Activated CD8-positive, alpha-beta T cell treated with anti-CD3 and anti-CD28 coated beads, Interleukin-2, amount 10 ng/mL, durations not matched to agents 7 days and 5 days (primary cell): ENCODE measurements at places on chromosomes 12 and 14.

DNA sequence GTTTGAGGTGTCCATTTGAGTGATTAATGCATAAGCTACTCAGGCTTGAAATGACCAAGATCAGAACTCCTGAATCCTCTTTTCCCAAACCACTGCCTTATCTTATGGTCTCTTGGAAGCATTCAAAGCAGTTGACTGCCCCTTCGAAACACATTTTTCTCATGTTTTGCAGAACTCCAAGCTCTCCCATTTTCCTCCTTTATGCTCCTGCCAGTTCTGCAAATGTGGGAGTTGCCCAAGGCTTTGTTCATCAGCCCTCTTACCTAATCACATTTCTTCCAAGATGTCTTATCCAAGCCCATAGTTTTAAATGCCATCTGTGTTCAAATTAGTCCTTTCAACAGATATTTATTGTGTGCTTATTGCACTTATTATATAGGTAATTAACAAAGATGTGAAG is 1.8 kb upstream of the DNAAF2 start:
- no peak for DNase-seq

DNA sequence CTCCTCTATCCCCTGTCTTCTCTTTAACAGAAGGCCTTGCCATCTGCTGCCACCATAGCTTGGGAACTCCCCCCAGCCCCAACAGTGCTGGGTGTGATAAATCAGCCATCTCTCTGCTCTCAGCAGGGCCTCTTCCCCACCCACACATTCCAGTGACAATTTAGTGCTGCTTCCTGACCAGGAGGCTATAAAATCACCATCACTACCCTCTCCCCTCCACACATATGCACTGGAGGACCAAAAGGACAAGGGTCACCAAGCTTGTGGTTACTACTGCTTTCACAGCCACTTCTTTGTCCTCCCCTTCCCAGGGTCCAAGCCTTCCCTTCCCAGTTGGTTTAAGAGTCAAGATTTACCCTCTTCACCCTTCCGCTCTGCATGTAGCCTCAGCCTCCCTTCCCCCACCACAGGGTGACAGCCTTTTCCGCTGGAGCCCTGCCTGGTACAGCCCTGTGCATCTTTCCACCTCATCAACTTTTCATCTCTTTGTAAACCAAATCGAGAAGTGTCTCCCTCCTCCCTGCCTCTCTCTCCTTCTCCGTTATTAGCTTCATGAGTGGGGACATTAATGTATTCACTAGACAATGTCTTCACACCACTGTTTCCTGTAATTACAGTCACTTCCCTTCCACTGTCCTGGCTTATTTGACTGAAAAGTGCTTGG is 9.4 kb downstream of the PSMB5 start:
- DNase-seq = no peak

DNA sequence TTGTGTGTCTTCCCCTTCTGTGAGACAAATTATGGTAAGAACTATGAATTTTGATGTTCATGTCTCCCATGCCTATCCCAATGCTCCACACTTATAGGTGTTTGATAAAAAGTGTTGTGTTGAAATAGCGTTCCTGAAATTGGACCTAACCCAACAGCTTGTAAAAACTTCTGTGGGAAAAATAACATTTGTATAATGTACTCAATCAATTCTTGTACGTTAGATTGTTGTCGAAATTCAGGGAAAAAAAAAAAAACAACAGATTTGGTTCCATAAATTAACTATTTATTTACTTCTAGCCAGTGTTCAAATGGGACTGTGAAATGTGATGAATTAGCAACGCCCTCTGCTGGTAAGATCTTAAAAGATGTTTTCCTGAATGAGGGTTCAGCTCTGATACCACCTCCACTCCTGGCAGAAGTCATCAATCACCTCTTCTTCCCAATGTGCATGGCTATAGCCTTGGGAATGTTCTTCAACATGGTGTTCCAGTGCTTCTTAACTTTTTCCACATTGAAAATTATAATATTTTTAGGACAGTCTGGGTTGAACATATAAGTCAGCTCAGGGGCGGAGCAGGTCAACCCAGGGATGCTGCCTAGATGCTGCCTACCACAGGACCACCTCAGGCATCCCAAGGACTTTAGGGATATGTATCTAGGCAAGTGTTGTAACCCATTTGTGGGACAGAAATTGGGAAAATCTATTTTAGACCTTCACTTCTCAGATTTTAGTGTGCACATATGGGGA is 170.6 kb downstream of the OTOGL start:
- DNase-seq = peak; percentile 22

DNA sequence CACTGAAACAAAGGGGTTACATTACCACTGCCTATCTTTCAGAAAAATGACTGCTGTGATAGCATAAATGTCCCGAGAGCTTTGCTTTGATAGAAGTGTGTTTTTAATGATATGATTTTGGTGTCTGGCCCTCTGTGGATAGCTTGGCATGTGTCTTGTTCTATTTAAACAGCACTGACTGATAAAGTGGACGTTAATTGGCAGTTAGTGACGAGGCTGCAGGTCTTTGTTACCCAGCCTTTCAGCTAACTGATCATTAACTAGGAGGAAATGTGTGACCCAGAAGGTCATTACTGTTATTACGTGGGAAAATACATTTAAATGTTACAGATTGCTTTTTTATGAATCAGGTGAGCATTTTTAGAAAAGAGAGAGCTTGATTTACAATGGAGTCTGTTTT is 428.3 kb downstream of the DIO2 start:
- no peak for DNase-seq

DNA sequence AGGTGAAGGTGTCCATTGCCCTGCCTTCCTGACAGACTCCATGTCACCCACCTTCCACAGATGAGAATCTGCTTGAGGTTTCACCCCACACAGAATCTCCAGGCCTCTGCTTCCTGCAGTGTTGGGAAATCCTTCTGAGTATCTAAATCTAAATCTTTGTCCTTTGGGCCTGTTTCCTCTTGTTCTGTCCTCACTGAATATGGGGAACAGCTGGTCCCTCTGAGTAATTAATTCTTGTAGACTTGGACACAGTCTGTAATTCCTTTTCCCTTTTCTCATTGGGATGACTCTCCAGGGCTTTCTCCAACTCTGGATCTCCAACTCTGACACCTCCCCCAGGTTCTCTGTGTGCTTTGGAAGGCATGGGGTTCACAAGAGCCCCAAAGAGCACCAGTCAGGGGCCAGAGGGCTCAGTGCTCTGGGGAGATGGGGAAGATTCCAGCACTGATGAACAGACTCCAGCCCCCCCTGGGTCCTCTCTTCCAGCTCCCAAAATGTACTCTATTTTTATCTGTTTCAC is 2.3 kb upstream of the ACVRL1 start:
- no peak for DNase-seq

GRCh38 chr12:99372257-99372920 is 275.2 kb upstream of the GARIN6 start:
- DNase-seq = no peak

- DNase-seq = no peak
Measured at GRCh38 chr14:50335989-50336824, 24.1 kb downstream of the DMAC2L start.

- no peak for DNase-seq
Measured at GRCh38 chr14:53668897-53669296, 287.7 kb downstream of the BMP4 start.

DNA sequence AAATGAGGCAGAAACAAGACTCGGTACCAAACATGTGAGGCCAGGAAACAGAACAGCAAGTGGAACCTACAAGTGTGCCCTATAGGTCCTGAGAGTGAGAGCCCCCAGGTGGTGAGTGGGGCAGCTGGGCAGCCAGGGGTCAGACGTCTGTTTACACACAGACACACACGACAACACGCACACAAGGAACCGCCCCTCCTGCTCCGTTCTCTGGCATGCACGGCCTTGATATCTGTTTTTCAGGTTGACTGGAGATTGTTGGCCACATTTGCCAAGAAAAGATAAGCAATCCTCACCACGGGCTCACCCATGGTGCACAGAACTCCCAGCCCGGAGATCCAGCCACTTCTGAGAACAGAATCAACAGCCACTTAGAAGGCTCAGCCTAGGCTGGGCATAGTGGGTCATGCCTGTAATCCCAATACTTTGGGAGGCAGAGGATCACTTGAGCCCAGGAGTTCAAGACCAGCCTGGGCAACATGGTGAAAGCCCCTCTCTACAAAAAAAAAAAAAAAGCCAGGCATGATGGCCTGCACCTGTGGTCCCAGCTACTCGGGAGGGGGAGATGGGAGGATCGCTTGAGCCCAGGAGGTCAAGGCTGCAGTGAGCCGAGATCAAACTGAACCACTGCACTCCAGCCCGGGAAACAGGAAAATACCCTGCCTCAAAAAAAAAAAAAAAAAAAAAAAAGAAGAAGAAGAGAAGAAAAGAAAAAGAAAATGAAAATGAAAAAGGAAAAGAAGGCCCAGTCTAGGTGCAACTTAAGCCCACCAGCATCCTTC is 19.4 kb upstream of the EIF5 start:
- DNase-seq = no peak

GRCh38 chr14:79278286-79278797 is 933.0 kb downstream of the DIO2 start:
- no peak for DNase-seq

DNA sequence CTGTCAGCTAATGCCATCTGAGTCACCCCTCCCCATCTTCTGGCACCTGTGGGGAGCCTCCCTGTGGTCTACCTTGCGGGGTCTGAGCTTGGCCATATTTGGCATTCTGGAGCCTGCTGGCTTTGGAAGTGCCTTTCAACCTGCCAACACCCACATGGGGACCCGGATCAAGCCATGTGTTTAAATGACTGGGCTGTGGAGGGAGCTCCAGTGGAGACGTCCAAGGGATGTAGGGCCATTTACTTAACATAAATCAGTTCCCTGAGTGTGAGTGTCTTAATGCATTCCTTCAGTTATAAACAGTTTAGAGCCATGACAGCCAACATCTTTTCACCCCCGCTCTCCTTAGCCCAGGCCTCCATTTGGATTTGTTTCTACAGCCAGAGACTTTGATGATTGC is 22.0 kb downstream of the CACNA1C start:
- DNase-seq = no peak

DNA sequence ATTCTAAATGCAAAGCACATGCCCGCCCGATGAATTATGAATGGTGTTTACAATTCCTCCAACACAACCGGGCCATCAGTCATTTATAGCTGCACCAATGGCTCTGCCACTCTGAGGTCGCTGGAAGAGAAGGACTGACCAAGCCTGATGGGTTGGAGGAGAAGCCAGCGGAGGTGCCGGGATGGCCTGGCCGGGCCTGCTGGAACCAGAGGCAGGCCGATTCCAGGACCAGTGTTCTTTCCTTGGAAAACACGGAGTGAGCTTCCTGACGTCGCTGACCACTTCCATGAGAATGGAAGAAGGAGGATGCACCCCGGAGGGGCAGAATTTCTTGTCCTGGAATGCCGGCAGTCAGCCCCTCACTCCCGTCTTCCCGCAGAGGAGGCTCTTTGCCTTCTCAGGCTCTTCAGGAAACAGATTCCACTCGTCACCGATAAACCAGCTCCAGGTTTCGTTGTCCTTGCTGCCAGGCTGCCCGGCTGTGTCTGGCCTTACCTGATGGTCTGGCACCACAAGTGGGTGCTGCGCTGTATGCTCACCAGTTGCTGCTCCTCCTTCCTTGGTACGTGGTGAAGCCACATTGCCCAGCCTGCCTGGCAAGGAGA is 358.5 kb upstream of the SFSWAP start:
- no peak for DNase-seq

GRCh38 chr12:114391088-114391487 is 14.9 kb downstream of the TBX5 start:
- DNase-seq = no peak

DNA sequence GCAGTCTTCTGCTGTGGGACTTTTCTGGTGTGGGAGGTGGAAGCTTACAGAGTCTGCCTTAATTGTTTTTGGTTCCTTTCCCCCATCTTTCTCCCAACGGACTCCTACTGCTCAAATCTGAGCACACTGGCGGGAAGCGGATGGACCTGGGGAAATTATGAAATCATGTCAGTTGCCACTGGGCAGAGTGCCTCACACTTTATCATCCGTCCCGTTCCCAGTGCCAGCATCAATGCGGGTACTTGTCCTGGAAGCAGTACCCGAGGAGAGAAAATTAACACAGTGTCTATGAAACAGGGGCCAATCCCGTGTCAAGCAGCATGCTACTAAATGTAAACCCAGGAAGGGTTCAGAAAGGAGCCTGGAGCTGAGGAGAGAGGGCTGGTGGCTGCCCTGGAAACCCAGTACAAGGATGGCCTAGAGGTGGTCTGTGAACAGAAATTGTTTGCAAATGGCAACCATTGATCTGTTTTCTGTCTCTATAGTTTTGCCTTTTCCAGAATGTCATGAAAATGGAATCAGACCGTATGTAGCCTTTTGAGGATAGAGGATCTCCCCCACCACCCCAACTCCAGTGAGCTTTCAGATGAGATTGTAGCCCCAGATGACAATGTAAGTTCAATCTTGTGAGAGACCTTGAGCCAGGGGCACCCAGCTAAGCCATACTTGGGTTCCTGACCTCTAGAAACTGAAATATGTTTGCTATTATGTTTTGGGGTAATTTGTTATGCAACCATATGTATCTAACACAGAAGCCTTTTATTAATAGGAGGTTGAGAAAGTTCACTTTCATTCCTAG is 908 bp upstream of the CDKL1 start:
- no peak for DNase-seq

GRCh38 chr14:63759456-63759855 is 31.6 kb upstream of the SGPP1 start:
- DNase-seq = peak; percentile 62

DNA sequence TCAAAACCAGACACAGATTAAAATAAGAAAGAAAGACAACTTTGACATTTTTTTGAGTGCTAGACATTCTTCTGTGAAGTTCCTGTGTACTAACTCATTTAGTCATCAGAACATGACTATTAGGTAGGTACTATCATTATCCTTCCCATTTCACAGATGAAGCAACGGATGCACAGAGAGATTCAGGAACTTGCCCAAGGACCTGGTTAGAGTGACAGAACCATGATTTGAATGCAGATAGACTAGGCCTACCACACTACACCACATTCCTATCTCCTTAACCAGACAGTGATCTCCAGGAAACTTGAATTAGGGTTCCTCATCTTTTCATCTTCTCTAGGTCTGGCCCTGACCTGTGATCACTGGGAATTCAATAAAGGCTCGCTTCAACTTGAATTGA is 54.4 kb upstream of the MED13L start:
- DNase-seq = no peak

DNA sequence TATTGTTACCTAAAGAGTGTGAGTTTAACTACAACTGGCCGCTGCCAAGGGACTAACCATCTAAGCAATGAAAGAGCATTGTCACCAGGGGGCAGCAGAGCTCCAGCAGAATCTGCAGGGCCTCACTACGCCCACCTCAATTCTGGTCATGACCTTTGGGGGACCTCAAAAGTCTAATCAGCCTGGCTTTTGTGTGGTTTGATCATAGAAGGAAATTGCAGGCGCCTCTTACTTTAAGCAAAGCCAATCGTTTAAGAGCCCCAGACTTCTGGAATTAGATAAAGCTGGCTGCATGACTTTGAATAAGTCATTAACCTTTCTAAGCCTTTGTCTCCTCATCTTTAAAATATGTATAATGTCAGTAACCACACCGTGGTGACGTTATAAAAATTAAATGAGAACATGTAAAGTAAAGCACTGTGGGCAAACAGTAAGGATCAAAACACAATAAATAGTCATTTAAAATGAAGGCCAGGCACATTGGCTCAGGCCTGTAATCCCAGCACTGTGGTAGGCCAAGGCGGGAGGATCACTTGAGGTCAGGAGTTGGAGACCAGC is 58.6 kb downstream of the TBX3 start:
- peak; percentile 48 for DNase-seq
